ENCODE measurements at places on chromosomes 7 and 10. TPM values are rescaled to one million over a fixed set of nuclear protein-coding genes. Genes with fewer than 3 reads are reported as not detected.

The PTER gene
- 6.0 TPM for polyA plus RNA-seq

The TRIM74 gene
- polyA plus RNA-seq, result 0.82 TPM

The TRIL gene
- polyA plus RNA-seq, result 30.6 TPM

The SPACDR gene
- 0.98 TPM for polyA plus RNA-seq

The STRIP2 gene
- 6.7 TPM for polyA plus RNA-seq

The AOC1 gene
- polyA plus RNA-seq, result 0.13 TPM

The TFPI2 gene
- 2.5 TPM for polyA plus RNA-seq

The MOGAT3 gene
- not detected for polyA plus RNA-seq

The ZKSCAN5 gene
- 7.0 TPM for polyA plus RNA-seq

The SLIT1 gene
- 1.3 TPM for polyA plus RNA-seq

The C10orf62 gene
- not detected for polyA plus RNA-seq

The TMEM196 gene
- polyA plus RNA-seq, result 0.32 TPM

The FAM25A gene
- not detected for polyA plus RNA-seq

The C7orf57 gene
- 0.09 TPM for polyA plus RNA-seq

The DYNC1I1 gene
- polyA plus RNA-seq, result not detected

The LIPJ gene
- 0.15 TPM for polyA plus RNA-seq

The NRP1 gene
- 110 TPM for polyA plus RNA-seq

The CHST3 gene
- polyA plus RNA-seq, result 14.5 TPM

The TRPV5 gene
- 0.05 TPM for polyA plus RNA-seq

The OLAH gene
- polyA plus RNA-seq, result not detected

The CYP2E1 gene
- polyA plus RNA-seq, result 1.0 TPM
